Effector memory CD4-positive, alpha-beta T cell (primary cell): ENCODE measurements at places on chromosomes 12 and 14.

- no peaks in the 10 kb centered on the region for H3K4me1 ChIP-seq
- H3K36me3 ChIP-seq = peaks cover 26% of the 10 kb centered on the region
- H3K4me3 ChIP-seq = no peak overlapping the region
- DNase-seq = no peak
- H3K27me3 ChIP-seq = no peaks in the 10 kb centered on the region
These were observed 12.4 kb downstream of the CALM1 start for GRCh38 chr14:90409209-90409730.

DNA sequence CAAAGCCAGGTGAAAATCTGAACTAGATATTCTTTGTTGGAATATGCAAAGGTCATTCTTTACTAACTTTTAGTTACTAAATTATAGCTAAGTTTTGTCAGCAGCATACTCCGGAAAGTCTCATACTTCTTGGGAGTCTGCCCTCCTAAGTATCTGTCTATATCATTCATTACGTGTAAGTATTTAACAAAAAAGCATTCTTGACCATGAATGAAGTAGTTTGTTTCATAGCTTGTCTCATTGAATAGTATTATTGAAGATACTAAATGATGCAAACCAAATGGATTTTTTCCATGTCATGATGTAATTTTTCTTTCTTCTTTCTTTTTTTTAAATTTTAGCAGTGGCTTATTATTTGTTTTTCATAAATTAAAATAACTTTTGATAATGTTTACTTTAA is 9.8 kb upstream of the SPX start:
- H3K4me1 ChIP-seq = no peaks in the 10 kb centered on the region
- H3K27ac ChIP-seq = no peak overlapping the region
- peaks cover 27% of the 10 kb centered on the region for H3K36me3 ChIP-seq
- no peaks in the 10 kb centered on the region for H3K27me3 ChIP-seq

- H3K4me3 ChIP-seq = no peak overlapping the region
- DNase-seq = no peak
- H3K4me1 ChIP-seq = peaks cover 4% of the 10 kb centered on the region
- no peaks in the 10 kb centered on the region for H3K27me3 ChIP-seq
- H3K27ac ChIP-seq = no peak overlapping the region
These were observed 22.5 kb upstream of the ATP2B1 start for GRCh38 chr12:89731089-89731488.

DNA sequence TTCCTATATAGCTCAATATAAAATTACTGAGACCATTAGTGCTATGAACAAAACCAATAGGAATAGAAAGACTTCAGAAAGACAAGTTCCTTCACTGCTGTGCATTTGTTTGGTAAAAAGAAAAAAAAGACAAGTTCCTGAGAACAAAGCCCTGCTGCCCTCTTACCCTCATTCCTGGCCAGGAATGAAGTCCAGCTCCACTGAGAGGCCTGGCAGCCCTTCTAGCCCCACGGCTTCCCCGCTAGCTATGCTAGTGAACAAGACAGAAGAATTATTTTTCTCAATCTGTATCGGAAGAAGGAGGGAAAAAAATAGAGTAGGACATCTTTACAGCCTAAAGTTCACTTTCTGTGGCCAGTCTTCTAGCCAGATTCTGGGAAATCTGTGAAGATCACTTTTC is 1.6 kb downstream of the MFAP5 start:
- no peak overlapping the region for H3K27ac ChIP-seq
- DNase-seq = no peak
- no peaks in the 10 kb centered on the region for H3K36me3 ChIP-seq
- H3K4me3 ChIP-seq = no peak overlapping the region

GRCh38 chr14:49896966-49897365 is 4.1 kb downstream of the ARF6 start:
- H3K4me3 ChIP-seq = peak overlapping the region; percentile 95
- H3K36me3 ChIP-seq = peaks cover 5% of the 10 kb centered on the region
- H3K27ac ChIP-seq = peak overlapping the region; percentile 60
- peaks cover 15% of the 10 kb centered on the region for H3K4me1 ChIP-seq
- no peak for DNase-seq
- H3K27me3 ChIP-seq = no peaks in the 10 kb centered on the region

DNA sequence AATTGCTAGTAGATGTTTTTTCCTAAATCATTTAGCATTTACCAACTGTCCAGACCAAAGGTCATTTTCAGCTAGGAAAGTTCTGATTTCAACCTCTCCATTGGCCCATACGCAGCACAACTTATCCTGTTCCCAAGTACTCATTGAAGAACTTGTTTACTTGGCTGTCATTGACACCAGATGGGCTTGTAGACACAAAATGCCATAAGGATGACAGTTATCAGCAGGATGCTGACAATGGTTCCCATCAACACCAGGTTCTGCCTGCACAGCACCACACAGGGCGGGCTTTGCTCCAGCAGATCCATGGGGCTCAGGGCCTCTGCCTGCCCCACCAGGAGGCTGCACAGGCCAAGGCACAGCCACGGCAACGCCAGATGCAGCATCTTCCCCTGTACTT is 36.5 kb upstream of the TMPRSS12 start:
- H3K27ac ChIP-seq = no peak overlapping the region
- H3K36me3 ChIP-seq = peaks cover 16% of the 10 kb centered on the region
- no peaks in the 10 kb centered on the region for H3K4me1 ChIP-seq
- H3K27me3 ChIP-seq = no peaks in the 10 kb centered on the region
- DNase-seq = no peak
- no peak overlapping the region for H3K4me3 ChIP-seq

DNA sequence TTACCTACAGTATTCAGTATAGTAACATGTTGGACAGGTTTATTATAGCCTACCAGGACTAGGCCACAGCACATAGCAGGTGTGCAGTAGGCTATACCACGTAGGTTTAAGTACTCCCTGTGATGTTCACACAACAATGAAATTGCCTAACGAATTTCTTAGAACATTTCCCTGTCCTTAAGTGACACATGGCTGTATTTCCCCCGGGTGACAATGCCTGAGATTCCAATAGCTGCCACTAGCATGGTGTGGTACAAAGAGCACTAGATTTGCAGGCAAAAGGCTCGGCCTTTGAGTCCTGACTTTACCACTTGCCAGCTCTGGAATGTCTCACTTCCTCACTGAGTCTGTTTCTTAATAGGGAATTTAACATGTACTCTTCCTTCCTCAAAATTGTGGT is 19.7 kb downstream of the PTPN21 start:
- no peak overlapping the region for H3K27ac ChIP-seq
- DNase-seq = no peak
- H3K36me3 ChIP-seq = no peaks in the 10 kb centered on the region
- H3K27me3 ChIP-seq = no peaks in the 10 kb centered on the region

DNA sequence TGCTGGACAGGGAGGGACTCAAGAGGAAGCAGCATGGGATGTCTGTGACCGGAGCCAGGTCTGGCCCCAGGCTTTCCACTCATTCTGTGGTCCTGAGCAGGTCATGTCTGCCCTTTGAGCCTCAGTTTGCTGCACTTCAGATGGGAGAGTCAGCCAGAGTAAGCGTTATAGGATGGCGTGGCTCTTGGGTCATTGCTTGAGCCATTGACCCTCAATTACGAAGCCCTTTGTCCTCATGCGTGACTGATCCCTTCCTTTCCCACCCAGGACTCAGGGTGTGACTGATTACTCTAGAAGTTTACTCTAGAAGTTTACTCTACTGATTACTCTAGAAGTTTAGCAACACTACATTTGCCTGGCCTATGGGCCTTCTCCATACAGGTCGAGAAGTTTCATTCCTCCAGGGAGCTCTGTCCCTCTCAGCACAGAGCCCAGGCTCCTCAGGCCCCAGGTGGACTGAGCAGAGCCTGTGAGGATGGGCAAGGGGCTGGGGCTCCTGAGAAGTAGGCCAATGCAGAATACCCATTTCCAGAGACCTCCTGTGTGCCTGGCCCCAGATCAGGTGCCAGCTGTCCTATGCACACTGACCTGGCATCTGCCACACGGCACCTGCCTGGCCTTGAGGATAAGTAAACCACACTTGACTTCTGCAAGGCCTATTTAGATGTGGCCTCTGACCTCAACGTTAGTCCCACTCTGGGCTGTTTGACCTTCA is 7.6 kb upstream of the IFI27 start:
- DNase-seq = no peak
- no peak overlapping the region for H3K27ac ChIP-seq
- H3K27me3 ChIP-seq = no peaks in the 10 kb centered on the region
- no peaks in the 10 kb centered on the region for H3K4me1 ChIP-seq
- no peak overlapping the region for H3K4me3 ChIP-seq
- no peaks in the 10 kb centered on the region for H3K36me3 ChIP-seq

- H3K27ac ChIP-seq = no peak overlapping the region
- no peak for DNase-seq
- peaks cover 14% of the 10 kb centered on the region for H3K4me1 ChIP-seq
- H3K36me3 ChIP-seq = no peaks in the 10 kb centered on the region
- H3K27me3 ChIP-seq = no peaks in the 10 kb centered on the region
These were observed 2.9 kb downstream of the SLC15A4 start for GRCh38 chr12:128820723-128821432.

DNA sequence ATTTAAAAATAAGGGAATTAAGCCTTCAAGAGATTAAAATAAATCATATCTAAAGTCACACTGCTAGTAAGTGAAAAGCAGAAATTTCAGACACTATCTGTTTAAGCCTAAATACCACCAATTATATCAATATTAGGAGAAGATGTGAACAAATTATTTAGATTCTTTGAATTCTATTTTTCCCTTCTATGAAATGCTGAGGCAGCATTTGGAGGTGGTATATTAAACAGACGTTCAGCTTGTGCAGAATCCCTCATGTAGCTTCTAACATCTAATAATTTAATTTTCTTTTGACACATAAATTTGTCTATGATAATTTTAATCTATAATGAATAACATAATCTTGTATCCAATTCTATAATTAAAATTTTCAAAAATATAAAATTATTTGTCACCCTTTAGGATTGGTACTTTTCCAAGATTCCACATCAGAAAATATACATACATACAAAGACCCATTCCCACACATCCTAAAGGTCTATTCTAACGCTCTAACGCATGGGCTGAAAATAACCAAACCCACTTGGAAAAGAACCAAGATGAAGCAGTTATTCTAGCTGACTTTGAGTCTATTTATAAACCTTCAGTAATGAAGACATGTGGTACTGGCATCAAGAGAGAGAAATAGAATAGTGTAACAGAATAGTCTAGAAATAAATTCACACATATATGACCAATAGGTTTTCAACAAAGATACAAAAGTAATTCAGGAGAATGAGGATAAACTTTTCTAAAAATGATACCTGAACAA is 751.8 kb downstream of the GALC start:
- no peaks in the 10 kb centered on the region for H3K36me3 ChIP-seq
- no peak for DNase-seq
- no peaks in the 10 kb centered on the region for H3K4me1 ChIP-seq
